ENCODE measurements at places on chromosomes 12 and 14.

- no peak for DNase-seq
Observed at GRCh38 chr14:102982852-102983470, 60.5 kb downstream of the AMN start.

DNA sequence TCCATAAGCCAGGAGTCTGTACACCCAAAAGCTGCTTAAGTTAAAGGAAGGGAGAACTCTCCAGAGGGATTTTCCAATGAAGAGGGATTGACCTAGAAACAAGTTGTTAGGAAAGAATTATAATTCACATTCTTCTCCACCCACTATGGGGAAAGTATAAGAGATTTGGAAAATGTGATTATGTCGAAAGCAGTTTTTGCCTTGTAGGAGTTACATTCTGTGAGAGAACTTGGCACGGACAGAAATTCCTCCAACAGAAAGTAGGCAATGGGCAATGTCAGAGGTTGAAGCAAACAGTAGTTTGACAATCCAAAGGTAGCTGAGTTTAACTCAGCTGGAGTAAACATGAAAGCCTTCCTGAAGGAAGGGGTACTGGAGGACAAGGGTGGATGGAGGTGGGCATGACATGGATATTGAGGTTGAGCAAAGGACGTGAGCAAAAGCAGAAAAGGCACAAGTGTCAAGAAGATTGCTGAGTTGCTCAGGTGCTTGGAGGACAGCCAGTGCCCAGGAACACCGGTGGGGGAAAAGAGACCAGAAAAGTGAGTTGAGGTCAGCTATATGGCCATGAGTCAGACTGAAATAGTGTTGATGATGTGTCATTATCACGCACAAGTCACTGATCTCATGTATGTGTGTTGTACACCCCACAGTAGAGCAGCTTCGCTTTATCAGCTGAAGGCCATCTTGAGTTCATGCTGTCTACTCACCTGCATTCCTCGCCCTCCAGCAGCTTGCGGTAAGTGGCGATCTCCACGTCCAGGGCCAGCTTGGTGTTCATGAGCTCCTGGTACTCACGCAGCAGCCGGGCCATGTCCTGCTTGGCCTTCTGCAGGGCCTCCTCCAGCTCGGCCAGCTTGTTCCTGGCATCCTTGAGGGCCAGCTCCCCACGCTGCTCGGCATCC lies 4.0 kb downstream of the KRT5 start:
- no peak for DNase-seq

DNA sequence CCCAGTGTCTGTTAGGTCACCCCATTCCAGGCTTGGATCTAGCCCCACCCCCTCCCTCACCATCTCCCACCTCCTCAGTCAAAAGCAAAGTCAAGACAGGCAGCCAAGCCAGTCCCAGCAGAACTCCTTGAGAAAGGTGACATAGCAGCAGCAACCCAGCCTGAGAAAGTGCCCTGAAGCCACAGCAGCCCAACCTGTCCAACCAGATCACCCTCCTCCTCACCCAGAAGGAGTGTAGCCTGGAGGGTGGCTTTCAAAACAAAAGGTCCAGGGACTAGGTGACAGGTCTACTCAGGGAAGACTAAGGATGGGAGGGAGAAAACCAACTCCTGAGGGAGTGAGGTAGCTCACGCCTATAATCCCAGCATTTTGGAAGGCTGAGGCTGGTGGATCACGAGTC lies 5.2 kb downstream of the RAB15 start:
- DNase-seq, result peak; percentile 37

DNA sequence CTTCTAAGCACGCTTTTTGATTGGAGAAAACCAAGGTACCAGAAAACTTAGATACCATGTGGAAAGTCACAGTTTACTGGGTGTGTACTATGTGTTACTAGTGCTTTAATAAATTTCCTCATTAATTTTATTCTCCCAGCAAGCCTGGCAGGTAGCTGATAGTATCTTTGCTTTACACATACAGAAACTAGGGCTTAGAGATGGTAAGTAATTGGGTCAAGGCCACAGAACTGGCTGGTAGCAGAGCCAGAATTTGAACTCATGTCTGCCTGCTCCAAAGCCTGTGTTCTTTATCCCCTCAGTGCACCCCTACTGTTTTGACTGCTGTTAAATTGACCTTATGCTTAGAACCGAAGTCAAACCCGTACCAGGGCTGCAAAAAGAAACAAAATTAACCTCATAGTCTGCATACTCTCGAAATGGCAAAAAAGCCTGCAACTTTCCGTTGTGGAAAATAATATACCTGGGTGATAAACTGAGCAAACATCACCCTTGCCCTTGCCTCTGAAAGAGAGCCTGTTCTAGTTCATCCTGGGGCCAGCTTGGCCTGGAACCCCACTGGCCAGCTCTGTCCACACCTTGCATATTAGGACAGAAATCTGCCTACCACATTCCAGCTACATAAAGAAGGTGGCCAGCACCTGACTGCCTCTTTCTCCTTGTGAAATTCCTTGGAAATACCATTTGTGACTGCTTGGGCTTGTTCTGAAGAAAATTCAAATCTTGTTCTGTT lies 118.9 kb downstream of the ETV6 start:
- no peak for DNase-seq

DNA sequence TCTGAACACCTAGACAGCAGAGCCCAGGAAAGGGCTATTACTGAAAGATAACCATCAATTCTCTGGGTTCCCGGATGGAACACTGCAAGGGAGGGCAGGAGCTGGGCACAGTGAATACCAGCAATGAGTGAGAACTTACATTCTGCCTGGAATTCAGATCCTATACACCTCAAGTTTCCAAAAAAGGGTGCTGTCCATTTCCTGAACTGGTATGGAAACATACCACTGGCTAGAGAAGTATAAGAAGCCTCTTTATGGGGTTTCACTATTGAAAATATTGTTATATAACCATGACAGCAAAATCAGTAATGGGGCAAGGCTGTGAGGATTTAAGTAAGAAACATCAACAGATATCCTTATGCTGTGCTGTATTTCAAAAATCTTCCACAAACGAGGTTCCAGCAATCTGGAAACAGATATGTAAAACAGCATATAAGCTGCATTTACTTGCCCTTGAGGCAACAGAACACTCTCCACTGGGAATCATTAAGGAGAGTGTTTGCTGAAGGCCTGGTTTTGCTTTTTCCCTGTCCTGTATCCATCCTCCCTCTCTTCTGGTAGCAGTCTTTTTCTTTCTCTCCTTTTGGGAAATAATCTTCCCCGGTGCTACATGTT lies 53.3 kb upstream of the GTF2A1 start:
- DNase-seq, result no peak

DNA sequence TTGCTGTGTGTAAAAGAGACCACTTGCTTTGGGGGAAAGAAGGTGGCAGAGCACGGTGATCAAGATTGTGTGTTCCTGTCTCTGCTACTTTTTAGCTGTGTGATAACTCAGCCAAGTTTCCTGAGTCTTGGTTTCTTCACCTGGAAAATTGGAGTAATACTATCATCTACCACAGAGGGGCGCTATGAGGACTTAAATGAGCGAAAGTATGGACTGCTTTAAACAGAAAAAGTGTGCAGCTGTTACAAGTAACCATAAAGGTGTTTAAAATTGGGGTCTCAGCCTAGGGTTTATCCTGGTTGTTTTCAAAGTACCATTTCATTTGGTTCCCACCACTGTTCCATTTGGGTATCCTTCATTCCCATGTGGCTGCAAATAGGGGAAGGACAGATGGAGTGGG lies 65.9 kb upstream of the WSCD2 start:
- DNase-seq, result no peak

DNA sequence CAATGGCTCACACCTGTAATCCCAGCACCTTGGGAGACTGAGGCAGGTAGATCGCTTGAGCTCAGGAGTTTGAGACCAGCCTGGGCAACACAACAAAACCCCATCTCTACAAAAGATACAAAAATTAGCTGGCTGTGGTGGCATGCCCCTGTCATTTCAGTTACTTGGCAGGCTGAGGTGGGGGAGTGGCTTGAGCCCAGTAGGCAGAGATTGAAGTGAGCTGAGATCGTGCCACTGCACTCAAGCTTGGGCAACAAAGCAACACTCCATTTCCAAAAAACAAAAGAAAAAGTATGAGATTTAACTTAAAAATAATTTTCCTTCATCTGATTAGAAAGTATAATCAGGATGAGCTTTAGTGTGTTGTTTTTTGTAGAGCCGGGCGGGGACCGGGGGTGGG lies 47.9 kb upstream of the BCAT1 start:
- DNase-seq, result no peak

DNA sequence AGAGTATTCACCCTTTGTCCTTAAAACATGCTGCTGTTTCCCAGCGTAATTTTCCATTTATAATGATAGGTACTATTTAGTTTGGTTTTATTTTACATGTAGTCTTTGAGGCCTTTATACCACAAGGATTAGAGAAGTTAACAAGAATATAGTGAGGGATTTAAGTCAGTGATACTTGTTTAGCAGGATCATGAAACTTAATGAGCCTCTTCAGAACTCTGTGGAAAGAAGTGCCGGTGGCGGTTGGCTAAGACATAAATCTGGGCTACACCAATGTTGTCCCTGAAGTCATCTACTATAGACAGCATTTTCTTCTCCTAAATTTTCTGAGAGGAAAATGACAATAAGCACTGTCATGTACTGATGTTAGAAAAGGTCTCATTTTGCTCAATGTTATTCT lies 1226.0 kb upstream of the SEL1L start:
- DNase-seq, result no peak

DNA sequence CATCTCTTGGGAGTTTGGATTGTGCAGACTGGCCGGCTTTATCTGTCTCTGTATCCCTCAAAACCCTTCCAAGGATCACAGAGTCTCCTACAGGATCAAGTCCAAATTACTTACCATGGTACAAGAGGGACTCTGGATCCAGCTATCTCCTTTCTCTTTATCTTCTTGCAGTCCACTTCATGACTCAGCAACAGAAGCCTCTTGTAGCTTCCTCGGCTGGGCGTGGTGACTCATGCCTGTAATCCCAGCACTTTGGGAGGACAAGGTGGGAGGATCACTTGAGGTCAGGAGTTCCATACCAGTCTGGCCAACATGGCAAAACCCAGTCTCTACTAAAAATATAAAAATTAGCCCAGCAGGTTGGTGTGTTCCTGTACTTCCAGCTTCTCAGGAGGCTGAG lies 189.7 kb downstream of the BCAT1 start:
- no peak for DNase-seq

All from LoVo (cell line).